ENCODE measurements at places on chromosomes 7 and 10.
A peak's percentile ranks its signal among the peaks of the same experiment; 100 is the strongest.

- DNase-seq, result peak; percentile 73
These were observed 777 bp downstream of the BICC1 start for GRCh38 chr10:58513188-58514110.

- no peak for DNase-seq
These were observed 226.4 kb downstream of the MAD1L1 start for GRCh38 chr7:2006231-2006771.

- DNase-seq, result peak; percentile 58
These were observed 44.3 kb downstream of the CPED1 start for GRCh38 chr7:121032645-121033460.

DNA sequence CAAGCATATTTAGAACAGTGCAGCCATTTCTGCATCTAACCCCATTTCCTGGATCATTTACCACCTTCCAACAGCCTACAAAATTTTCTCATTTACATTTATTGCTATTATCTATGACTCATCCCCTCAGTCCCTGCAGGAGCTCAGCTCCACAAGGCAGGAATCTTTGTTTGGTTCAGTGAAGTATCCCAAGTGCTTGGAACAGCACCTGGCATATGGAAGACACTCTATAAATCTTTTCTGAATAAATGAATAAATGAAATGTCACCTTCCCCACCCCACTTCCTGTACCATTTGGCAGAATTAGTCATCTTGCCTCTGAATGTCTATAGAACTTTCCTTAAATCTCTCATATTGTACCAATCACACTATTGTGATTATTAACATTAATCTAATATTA, 110.7 kb downstream of the HIP1 start:
- no peak for DNase-seq

DNA sequence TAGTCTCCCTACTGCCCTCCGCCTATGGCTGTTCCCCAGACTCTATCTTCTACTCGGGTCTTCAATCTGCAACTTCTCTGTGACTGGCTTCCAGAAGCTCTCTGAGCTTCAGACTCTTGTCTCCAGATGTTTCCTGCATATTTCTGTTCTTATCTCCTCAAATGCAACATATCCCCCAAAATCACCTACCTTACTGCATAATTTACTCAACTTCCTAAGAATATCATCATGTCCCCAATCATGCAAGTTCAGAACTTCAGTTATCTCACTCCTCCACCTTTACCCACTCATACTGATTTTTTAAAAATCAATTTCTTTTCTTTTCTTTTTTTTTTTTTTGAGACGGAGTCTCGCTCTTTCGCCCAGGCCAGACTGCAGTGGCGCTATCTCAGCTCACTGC, 68.8 kb downstream of the RAPGEF5 start:
- DNase-seq, result no peak

DNA sequence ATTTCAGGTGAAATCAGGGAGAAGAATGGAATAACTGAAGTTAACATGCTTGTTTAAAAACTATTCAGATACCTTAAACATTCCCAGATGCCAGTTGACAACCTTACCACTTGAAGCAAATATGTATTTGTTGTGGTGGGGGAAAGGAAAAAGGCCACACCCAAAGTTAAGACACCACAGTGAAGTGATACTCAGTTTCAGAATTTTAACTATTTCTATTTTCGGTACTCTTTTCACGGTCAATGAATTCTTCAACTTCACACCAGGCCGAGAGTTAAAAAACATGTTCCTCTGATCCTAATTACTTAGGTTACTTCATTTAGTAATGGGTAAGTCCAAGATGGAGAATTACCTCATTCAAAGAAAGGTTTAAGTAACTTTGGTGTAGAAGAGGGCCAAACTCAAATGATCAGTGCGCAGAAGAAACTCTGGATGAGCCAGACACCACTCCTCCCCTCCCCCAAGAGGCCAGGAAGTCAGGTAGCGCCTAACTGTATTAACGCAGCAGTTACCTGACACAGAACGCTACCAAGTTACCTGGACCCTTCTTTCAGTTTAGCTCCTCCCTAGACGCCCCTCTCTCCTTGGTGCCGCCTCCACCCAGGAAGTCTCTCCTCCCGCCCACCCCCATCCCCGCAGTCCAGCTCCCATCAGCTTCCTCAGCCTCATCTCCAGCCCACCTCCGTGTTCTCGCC, 700 bp downstream of the MTPN start:
- DNase-seq, result peak; percentile 45

DNA sequence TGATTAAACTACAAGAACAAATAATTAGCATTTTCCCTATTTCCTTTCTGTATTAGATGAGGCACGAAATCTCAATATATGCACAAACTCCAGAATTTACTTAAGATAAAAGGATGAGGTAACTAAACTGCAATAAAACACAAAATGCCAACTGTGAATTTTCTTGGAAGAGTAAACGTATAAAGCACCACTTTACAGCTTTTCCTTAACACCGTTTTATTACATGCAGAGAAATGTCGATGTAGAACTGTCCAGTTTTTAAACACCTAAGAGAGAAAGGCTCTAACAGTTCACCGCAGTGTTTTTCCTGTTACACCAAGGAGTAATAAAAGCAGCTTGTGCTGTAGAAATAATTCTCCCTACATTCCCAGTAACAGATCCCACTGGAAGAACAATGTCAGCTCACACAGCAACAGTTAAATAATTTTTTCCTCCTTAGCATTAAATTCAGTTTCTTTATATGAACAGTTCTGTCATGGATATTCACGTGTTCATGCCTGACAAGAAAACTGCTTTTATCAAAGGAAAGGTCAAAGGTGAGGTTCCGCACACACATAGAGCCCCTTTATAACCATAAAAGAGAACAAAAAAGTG, 52.0 kb downstream of the MINDY3 start:
- no peak for DNase-seq

GRCh38 chr10:96497391-96497790, 16.3 kb downstream of the TLL2 start:
- DNase-seq, result no peak

- DNase-seq, result peak; percentile 70
These were observed 138.7 kb downstream of the MAPK8 start for GRCh38 chr10:48444861-48445841.

DNA sequence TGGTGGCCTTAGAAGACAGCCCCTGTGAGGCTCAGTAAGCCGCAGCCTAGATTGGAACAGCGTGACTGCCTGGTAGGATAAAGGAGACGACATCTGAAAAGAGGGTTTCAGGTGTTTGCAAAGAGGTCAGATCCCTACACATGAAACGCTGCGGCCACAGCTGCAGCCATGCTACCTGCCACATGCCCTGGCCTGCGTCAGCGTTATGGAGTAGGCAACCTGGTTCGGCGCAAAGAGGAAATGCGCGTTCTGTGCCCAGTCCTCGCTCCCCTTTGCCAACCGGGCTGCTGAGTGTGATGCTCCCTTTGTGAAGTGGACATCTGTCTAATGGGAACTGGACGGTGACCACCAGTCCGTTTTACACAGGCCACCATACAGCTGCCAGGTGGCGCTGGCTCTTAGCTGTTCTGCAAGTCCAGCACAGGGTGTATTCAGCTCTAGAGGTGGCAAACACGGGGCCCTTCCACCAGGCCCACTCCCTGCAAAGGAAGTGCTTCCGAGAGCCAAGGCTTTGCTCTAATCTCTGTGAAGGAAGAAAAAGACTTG, 160.3 kb downstream of the CELF2 start:
- DNase-seq, result no peak

DNA sequence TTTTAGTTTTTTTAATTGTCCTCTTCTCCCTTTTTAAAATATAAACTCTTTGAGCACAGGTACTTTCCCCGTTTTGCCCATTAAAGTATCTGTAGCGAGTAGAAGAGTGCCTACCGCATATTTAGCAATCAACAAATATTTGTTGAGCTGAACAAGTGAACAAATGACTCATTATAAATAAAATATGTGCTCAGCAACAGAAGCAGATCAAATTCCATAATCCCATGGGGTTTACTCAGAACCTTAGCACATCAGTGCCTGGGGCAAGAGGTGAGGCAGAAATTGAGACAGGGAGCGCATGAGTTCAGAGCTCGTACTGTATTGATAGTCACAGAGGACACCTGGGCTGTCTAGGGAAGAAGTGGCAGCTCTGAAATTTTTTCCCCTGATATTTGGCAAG, 161.0 kb downstream of the SEM1 start:
- peak; percentile 97 for DNase-seq

DNA sequence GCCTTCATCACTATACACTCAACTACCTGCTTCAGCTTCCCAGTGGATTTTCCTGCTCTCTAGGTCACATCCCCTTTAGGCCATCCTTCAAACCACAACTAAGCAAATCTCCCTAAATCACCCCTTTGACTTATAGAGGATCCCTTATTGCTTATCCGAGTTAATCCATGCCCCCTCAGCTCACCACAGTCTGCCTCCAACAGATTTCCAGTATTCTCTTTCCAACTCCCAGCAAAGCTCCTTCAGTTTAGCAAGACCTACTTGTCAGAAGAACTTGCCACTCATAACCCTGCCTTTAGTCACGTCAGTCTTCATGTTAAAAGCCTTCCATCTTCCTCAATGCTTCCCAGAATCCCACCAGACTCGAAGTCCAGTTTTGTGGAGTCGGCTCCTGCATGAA, 38.6 kb downstream of the RAPGEF5 start:
- DNase-seq, result no peak

- no peak for DNase-seq
These were observed 42.2 kb downstream of the BMPR1A start for GRCh38 chr10:86798611-86799010.

DNA sequence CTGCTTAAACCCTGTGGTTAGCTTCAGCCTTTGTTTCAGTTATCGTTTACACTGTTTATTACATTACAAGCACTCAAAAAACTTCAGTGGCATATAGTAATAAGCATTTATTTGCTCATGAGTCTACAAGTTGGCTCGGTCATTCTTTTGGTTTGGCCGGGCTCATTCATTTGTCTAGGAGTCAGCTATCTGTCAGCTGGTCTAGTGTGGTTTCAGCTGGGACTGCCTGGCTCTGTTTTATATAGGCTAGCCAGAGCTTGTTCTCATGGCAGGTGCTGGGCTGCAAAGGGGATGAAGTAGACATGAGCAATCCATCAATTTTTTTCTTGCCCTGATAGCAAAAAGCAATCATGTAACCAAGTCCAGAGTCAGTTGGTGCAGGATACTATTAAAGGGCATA, 103.6 kb downstream of the MKLN1 start:
- DNase-seq, result peak; percentile 65

DNA sequence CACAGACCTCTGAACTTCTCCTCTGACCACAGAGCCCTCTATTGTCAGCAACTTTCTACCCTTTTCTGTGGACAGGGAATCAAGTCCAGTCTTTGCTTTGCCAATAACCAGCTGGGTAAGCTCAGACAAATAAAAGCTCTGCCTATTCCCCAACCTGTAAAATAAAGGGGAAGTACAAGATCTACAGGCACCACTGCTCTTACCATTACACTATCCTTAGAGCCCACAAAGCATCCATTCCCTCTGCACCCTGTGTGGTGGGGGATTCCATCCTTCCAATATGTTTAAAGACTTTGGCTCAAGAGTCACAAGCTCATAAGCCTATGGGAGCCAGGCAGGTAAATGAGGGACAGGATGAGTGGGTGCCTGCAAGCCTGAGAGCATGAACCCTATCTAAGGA, 88.2 kb downstream of the PARD3 start:
- DNase-seq, result no peak

DNA sequence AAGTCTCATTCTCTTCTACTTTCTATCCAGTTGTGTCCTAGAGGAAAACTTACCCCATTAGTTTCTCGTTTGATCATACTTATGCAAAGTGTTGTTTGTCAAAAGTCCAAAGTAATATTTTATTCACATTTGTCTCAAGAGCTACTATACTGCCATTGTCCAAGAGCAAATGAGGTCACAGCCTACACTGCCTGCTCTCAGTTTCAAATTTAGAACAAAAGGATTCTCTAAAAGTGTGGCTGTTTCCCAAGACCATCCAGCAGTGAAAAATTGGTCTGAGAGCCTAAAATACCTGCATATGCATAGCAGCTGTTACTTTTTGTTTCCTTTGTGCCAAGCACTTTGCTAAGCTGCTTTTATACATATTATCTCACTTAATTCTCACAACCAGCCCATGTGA, 439.5 kb upstream of the NFE2L3 start:
- no peak for DNase-seq

DNA sequence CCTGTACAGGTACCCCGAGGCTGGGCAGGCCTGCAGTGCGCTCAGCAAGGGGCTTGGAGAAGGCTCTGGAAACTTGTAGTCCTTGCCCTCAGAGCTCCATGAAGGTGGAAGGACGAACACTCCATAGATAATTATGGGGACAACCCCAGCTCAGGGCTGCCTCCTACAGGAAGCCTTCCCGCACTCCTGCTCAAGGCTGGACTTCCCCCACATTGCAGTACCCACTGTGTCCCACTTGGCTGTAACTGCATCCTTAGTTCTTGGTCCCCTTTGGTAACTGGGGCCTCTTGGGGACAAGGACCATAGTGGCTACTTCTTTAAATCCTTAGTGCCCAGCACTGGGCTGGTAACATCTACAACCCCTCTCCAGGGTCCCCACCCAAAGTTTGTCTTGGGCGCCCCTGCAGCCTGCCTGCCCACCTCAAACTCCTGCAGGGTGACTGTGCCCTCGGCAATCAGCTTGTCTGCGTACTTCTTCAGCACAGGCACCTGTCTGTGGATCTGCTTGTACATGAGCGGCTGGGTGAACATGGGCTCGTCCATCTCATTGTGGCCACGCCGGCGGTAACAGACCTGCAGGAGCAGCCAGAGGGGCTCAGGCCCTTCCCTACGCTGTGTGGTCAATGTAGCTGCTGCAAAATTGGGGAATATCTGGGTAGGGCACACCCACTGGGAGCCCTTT, 17.1 kb downstream of the OGDHL start:
- DNase-seq, result no peak

- no peak for DNase-seq
These were observed 342.0 kb upstream of the ANKRD30A start for GRCh38 chr10:36783400-36783799.

DNA sequence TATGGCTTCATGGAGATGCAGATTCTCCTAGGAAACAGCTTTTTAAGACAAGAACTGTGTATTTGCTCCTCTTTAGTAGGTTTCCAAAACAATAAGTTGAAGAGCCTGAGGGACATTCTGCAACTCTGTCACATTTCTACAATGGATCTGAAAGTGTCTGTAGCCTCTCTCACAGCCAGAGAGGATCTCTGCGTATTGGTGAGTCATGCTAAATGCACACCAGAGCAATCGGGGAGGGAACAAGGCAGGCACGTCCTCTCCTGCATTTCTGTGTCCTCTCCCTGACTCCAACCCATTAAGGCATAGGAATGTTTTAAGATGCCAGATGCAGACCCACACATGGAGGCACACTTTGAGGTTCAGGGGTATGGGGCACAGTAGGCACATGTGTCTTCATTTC, 1126.4 kb upstream of the GHITM start:
- DNase-seq, result peak; percentile 57

- peak; percentile 43 for DNase-seq
These were observed 181.5 kb downstream of the EXOC4 start for GRCh38 chr7:133434246-133434865.
